ENCODE measurements at places on chromosomes 2 and 18. TPM values are rescaled to one million over a fixed set of nuclear protein-coding genes. Genes with fewer than 3 reads are reported as not detected.

DNA sequence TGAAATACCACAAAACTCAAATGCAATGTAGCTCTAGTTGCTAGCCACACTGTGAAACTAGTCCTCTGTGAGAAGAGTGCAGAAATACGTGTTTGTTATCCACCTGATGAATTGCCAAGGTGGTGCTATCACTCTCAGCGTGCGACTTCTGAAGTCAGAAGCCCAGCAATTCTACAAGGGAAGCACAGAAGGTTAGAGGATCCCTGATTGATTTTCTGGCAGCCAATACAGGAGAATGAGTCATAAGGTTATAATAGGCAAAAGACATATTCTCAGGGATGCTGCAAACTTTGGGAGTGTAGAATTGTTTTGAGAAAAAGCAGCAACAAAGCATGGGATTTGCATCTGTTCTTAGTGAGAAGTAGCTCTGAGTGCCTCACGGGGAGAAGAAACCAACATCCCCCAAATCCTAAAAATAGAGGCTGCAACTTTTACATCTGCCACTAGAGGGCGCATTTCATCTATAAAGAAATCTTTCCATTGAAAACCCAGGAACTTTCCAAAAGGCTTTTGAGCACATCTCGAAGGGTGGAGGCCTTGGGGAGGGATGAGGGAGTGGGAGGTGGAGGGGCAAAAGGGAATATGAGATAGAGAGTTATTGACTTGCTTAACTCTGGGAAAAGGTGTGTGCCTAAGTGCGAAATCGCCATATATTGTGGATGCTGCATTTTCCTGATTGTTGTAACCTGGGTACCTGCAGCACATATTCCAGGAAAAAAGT, 78.0 kb downstream of the TMEM182 start:
- no peak for DNase-seq

- no peak for DNase-seq
Observed at GRCh38 chr2:60339286-60339685, 214.2 kb downstream of the BCL11A start.

- DNase-seq = no peak
Observed at GRCh38 chr2:1224901-1225300, 188.4 kb upstream of the TPO start.

The CTNNA2 gene
- total RNA-seq = not detected

- no peak for DNase-seq
Observed at GRCh38 chr2:28217042-28217740, 175.5 kb upstream of the FOSL2 start.

DNA sequence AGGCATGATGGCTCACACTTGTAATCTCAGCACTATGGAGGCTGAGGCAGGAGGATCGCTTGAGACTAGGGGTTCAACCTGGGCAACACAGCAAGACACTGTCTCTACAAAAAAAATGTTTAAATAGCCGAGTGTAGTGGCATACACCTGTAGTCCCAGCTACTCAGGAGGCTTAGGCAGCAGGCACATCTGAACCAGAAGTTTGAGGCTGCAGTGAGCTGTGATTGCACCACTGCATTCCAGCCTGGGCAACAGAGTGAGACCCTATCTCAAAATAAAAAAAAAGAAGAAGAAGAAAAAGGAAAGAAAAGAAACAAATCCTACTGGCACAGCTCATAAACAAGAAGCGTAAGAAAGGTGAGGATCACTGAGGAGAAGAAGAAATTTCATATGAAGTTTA, 19.9 kb downstream of the METTL4 start:
- DNase-seq = no peak

DNA sequence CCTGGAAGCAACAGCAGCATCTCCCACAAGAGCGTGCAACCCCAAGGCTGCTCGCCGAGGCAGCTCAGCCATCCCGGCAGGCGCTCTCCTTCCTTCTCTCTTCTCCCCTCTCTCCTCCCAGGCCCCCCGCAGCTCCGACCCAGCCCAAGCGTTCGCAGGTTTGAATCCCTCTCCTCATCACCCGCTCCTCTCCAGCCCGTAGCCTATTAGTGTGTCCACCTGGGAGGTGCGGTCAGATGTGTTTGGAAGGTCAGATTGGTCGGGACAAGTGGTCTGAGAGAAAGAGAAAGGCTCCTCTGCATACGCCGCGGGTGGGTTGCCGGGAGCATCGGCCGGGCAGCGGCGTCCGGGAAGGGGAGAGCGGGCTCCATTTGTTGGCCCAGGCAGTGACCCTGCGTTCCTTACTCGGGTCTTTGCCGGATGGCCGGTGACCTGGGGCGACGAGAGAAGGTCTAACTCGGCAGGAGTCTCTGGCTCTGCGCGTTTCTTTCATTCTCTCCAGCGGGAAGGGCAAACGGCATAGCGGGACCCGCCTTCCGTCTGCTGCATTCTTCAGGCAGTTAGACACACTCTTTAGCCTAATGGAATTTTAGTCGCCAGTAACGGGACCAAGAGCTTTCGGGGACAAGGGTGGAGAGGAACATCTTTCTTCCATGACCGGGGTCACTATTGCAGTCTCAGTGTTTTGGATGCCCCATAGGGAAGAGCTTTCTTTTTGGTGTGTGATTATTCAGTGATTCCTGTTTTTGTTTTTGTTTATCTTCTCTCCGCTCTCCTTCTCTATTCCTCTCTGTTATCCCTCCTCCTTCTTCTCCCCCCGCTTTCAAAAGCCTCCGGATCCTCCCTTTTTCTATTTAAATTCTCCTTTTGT, 1.1 kb upstream of the TMEFF2 start:
- no peak for DNase-seq

GRCh38 chr2:240350696-240351087, 84.8 kb upstream of the GPC1 start:
- no peak for DNase-seq

The ACVR1C gene
- 2.1 TPM for total RNA-seq

- no peak for DNase-seq
Observed at GRCh38 chr2:136006658-136007057, 21.2 kb upstream of the DARS1 start.

The SOWAHC gene
- total RNA-seq = 20.3 TPM

DNA sequence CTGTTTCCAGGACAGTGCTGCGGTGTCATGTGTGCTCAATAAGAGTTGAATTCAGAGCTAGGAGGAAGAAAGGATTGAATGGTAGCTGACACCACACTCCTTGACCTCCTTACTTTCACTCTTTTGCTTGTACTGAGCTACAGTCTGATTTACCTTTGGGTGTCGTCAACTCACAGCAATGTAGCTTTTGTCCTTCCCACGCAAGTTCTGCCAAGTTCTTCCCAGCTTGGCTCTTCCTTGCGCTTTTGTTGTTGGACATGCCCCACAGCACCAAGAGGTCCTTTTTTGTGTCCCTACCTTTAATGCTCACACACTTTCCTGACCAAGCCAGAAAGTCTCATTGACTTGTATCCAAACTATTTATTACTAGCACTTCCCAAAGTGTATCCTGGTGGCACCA, 38.3 kb upstream of the ITGB6 start:
- no peak for DNase-seq

DNA sequence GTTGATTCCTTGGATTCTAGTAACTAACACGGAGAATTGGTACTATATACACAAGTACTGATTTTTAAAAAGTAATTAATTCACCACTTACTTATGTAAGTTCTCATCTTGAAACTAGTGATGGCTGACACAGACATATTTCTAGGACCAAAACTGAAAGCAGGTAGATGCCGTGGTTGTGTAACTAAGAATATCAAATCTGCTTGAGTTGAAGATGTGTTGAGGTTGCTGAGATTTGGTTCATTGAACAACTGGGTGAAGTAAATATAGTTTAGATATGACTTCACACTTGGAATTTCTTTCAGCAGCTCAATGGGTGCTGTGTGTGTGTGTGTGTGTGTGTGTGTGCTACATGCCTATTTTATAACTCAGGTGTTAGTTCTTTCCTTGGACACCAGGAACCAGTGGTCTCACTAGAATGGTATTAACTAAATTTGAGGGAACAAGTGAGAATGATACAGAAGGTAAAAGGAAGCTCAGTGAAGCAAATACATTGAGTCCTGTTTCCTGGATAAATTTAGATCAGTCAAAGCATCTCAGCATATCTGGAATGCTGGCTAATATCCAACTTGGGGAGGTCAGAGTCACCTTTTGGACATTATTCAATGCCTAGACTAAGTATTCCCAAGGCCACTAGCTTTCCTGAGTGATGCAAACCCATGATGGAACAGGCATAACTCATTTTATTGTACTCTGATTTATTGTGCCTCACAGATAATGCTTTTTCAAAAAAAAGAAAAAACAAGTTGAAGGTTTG, 110.7 kb upstream of the ZEB2 start:
- no peak for DNase-seq

DNA sequence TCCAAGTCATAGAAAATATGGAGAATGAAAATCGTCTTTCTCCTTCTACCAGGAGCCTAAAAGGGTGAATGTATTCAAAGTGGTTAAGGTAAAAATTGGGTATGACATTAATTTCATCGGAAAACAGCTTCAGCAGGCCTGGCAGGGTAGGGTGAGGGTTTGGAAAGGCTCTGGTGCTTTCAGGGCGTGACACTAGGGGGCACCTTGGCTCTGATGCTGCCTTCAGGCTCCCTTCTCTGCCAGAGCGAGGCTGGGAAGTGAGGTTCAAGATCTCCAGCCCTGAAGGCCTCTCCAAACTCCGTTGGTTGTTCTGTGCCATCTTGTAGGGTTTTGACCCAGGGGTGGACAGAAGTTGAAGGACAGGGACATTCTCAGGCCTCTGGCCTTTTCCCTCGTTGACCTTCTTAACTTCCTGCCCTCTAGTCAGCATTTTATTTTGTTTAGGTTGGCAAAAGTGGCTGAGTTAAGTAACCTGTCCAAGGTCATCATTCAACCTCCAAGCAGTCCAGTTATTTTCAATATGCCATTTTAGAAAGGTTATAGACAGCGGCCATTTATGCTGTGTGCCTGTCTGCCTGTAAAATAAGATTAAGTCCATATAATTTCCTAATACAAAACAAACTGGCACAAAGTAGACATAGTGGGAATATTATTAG, 40.3 kb downstream of the EML6 start:
- DNase-seq = no peak

DNA sequence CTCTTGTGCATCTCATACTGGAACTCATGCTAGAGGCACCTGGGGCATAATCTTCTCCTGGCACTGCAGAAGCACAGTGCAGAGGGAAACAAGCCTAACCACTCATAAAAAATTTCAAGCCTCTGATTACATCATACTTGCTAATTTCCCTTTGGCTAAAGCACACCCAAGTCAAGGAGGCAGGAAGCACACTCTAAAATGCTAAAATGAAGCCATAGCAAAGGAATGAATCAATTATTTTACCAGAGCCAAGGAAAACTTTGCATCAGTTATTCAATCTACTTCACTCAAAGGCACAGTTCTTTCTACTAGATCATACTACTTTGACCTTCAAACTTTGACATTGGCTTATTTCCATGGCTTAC, 79.6 kb upstream of the SPOPL start:
- DNase-seq = peak; percentile 22

The MAP3K2 gene
- total RNA-seq = 35.0 TPM

GRCh38 chr2:216507220-216508160, 8.8 kb downstream of the RPL37A start:
- no peak for DNase-seq

- DNase-seq = no peak
Observed at GRCh38 chr2:119359774-119360173, 6.9 kb downstream of the C2orf76 start.

DNA sequence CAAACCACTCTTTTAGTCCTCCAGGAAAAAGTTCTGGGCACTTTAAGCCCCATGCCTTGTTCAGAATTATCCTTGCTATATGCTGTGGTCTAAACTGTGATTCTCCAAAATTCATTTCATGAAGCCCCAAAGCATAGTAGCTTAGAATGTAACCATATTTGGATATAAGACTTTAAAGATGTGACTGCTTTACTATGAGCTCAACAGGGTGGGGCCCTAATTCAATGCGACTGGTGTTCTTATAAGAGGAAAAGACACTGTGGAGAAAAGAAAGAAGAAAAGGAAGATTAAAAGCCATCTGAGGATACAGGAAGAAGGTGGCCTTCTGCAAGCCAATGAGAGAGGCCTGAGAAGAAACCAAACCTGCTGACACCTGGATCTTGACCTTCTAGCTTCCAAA, 174.8 kb downstream of the GALNT13 start:
- no peak for DNase-seq

DNA sequence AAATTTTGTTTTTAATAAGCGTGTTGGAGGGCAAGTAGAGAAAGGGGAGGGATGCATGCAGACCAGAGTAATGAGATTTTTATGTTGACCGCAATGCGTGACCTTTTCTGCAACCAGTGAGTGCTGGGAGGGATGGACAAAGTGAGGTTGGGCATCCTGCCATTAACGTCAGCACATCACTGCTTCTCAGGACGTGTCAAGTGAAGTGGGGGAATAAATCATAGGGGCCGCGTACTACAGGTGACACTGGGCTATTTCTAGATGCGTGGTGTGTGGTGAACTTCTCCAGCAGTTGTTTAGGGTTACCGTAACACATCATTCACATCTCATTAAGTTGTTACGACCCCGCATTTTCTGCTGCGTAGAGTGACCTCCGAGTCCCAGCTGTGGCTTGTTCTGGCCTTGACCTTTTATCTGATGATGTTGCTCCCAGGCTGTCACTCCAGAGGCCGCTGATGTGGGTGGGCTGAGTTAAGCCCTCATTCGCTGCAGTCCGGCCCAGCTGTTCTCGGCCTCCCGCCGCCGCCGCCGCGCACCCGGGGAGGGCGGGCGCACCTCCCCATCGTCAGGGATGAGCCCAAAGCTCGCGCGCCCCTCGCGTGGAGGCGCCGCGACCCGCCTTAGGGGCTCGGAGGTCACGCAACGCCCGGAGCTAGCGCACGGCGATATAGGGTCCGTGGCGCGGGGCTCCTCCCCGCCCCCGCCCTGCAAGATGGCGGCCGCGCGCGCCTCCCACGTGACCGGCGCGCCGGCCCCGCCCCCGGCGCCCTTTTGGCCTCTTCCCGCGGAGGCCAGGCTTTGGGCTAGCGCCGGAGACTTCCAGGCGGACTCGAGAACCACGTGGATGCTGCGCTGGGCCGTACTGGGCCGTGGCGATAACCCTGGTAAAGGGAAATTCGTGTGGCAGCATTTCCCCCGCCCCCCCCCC, 3.5 kb downstream of the ZCCHC2 start:
- peak; percentile 76 for DNase-seq

The DNAJC5G gene
- total RNA-seq = 0.25 TPM

DNA sequence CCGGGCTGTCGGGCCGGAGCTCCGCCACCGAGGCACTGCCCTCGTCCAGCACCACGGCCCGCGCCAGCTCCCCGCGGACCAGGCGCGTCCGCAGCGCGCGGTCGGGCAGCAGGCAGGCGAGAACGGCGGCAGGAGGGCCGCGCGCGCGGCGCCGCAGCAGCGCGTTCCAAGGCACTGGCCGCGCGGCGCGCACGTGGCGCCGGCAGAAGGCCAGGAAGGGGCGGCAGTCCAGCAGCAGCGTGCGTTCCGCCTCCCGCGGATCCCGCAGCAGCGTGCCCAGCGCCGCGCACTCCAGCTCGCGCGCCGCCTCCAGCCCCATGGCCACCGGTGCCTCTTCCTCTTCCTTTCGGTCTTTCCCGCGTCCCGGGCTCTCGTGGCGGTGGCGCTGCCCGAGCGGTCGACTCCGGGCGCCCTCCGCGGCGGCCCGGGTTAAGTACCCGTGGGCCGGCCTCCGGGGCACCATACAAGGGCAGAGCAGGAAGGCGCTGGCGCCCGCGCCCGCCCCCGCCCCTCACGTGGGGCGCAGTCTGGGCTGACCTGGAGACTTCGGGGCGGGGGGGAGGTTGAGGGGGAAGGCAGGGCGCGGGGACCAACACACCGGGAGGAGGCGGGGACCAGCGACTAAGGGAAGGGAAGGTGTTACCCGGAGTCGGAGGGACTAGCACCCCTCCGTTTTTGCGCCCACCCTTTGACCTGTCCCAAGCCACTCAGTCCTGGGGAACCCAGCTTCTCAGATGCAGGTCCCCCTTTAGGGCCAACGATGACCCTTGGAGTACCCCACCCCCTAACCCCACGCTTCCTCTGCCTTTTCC, at the start of gene DUSP2:
Gene DUSP2 (minus strand): TSS at position 405 of the 812 bp plus-strand sequence. CDS start 86 bp downstream, at position 319.
- peak; percentile 84 for DNase-seq

GRCh38 chr2:217980591-217980990, 22.2 kb downstream of the TNS1 start:
- no peak for DNase-seq

All from Caco-2 (cell line).